ENCODE measurements at places on chromosomes 6 and 20.

- DNase-seq: no peak
Measured at GRCh38 chr6:127030836-127031235, 87.6 kb upstream of the RSPO3 start.

DNA sequence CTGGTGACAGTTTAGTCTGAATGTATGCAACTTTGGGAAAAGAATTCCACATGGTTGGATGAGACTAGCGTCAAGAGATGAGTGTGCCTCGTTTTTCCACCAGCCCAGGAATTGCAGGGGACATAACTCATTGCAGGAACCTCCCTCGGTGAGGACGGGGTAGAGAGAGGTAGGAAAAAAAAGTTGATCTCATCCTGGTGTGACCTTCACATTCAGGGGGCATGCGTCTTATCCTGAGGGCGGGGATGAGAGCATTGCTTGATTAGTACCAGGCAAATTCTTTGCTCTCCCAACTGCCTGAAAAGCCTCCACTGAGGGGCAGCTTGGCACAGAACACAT is 11.8 kb downstream of the TLDC2 start:
- DNase-seq: no peak

DNA sequence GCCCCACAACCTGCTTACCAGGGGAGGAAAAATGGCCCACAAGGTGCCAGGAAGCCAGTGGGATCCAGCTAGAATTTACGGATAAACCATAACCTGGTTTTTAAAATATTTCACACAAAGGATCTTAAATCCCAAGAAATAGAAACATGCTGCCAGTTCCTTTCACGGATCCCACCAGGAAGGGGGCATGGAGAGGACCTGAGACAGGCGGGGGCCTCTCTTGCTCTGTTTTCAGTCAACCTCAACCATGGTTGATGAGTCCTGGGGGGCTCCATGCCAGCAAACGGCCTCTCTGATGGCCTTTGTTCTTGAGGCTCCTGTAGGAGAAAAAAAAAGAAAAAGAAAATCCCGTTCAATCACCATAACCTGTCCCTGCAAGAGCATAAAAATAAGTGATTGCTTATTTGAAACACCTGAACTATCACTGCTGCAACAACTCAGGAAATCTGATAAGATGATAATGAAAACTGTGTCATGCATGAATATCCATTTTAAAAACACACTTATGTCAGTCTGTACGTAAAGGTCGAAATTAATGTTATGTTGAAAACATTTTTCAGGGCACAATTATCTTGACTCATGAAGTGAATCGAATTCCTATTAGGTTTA is 125.8 kb upstream of the CST7 start:
- no peak for DNase-seq

DNA sequence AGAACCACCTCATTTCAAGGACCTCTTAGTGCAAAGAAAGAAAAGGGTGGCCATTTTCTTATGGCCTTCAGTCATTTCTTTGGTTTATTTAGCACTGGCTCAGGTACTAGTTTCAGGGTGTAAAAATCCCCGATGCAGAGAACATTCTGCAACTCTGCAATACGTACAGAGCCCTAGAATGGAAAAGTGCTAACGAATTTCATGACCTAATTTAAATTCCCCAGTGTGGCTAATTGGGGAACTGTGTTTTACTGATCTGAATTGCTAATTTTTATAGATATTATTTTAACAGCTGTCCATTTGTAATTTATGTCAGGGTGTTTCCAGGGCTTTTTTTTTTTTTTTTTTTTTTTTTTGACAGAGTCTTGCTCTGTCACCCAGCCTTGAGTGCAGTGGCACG is 160.7 kb downstream of the UST start:
- DNase-seq: no peak

DNA sequence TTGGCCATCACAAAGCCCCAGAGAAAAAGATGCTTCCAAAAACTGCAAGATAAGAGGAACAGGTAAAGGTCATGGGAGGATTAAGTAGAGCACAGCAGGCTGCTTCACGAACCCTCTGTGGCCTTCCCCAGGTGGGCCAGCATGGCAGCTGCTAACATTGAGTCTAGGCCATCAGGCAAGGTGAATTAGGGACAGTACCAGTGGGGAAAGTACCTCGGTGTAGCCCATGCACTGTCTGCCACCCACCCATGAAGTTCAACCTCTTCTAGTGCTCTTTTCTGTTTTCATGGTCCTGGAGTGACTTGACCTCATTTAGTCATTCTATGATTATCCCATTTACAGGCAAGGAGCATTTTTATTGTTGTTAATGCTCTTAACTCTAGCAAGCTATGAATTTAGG is 108.6 kb upstream of the DUSP22 start:
- no peak for DNase-seq

- no peak for DNase-seq
Measured at GRCh38 chr20:58763076-58763475, 70.5 kb downstream of the NPEPL1 start.

- DNase-seq: no peak
Measured at GRCh38 chr6:119027465-119027864, 51.0 kb downstream of the FAM184A start.

GRCh38 chr20:46255440-46256104 is 52.7 kb downstream of the CDH22 start:
- no peak for DNase-seq

GRCh38 chr6:15368873-15369272 is 123.0 kb downstream of the JARID2 start:
- DNase-seq: no peak

DNA sequence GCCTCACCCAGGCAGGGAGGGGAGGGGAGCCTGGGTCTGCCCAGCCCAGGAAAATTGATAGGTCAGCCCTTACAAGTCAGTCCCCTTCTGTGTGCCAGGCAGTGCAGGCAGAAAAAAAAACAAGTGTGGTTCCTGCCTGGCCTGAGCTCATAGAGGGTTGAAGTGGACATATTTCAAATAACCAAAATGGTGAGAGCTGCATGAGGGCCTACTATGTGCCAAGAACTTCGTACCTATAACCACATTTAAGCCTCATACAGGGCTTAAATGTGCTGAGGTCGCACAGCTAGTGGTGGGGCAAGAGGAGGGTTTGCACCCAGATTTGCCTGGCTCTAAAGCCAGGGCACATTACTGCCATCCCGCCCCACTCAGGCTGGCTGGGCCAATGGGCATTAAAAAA is 6.9 kb upstream of the NOL4L start:
- DNase-seq: no peak

- no peak for DNase-seq
Measured at GRCh38 chr6:169213814-169214520, 39.7 kb downstream of the THBS2 start.

DNA sequence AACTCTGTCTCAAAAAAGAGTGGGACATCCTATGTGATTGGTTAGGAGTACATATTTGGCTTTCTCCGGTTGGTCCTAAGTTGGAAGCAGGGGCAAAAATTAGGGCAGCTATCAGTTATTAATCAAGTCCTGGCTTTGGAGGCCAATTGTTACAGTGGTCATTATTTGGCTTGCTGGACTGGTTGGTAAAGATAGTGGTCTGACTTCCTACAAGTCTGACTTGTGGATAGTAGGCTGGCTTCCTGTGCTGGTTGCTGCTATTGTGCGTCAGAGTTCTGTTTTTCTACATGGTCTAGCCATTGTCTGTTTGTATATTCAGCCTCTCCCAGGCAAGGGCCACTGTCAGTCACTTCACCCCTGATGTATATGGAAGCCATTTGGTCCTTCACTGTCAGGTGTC is 7.0 kb downstream of the ACOT8 start:
- DNase-seq: no peak

GRCh38 chr6:150036081-150036480 is 10.7 kb upstream of the RAET1L start:
- DNase-seq: no peak

GRCh38 chr6:152701081-152701862 is 3.6 kb downstream of the MYCT1 start:
- no peak for DNase-seq

GRCh38 chr6:85015396-85015990 is 251.1 kb upstream of the TBX18 start:
- no peak for DNase-seq

DNA sequence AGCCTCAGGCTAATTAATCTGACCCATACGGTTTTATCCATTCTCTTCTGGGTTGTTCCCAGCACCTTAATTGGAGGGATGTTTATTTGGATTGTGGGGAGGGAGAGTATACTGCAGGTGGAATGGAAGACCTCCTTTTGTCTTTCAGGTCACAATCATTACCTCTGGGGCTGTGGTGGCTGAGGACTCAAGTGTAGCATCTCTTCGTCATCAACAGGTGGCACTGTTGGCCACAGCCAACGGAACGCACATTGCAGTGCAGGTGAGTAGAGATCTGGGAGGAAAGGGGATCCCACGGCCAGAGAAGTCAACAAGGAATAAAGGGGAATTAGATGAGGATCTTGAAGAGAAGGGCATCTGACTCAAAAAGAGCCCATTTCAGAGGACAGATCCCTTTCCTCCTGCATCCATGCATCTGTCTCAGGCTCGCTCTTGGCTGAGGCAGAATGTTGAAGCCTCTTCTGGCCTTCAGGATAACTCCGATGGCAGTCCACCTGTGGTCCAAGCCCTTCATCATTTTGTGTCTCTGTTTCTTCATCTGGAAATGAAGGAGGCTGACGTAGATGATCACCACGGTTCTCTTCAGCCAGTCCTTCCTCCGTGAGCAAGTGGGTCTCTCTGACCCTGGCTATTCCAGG is 3.2 kb upstream of the DEF6 start:
- DNase-seq: no peak

DNA sequence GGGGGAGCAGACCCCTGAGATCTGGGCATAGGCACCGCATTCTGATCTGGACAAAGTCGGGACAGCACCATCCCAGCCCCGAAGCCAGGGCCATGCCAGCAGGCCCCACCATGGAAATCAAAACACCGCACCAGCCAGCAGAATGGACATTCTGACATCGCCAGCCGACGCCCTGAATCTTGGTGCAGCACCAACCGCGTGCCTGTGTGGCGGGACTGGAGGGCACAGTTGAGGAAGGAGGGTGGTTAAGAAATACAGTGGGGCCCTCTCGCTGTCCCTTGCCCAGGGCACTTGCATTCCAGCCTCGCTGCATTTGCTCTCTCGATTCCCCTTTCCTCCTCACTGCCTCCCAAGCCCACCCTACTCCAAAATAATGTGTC is 2.0 kb downstream of the NNAT start:
- DNase-seq: no peak

DNA sequence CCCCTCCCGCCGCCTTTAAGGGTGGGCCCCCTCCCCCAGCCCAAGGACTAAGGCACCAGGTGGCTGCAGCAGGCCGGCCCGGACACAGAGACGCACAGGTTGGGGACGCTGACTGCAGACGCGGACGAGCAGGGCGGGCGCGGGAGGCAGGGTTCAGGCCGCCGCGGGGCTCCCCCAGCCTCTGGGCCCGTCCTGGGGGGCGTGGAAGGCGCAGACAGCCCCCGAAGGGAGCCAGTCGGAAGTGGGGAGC is 9.3 kb downstream of the DUSP15 start:
- no peak for DNase-seq

DNA sequence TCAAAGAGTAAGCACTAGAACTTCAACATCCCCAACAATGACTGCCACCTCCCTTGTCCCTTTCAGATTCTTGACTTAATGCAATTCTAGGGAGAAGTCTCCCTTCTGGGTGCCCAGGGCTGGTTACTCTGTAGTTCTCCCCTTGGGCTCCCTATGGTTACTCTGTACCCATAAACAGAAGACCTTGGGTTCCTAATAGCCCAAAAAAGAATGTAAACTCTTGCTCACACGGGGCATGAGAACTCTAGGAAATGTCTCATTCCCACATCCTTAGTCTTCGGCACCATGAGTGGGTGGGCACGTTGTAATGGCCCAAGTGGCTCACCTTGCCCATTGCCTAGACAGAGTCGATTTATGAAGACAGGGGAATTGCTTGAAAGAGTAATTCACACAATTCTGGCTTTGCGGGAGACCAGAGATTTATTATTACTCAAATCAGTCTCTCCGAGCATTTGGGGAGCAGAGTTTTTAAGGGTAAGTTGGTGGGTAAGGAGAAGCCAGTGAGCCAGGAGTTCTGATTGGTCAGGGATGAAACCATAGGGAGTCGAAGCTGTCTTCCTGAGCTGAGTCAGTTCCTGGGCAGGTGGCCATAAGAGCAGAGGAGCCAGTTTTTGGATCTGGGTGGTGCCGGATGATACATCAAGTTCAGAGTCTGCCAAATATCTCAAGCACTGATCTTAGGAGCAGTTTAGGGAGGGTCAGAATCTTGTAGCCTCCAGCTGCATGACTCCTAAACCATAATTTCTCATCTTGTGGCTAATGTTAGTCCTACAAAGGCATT is 61.2 kb upstream of the SIRPG start:
- no peak for DNase-seq

- no peak for DNase-seq
Measured at GRCh38 chr6:147950623-147950987, 392.0 kb upstream of the SASH1 start.

DNA sequence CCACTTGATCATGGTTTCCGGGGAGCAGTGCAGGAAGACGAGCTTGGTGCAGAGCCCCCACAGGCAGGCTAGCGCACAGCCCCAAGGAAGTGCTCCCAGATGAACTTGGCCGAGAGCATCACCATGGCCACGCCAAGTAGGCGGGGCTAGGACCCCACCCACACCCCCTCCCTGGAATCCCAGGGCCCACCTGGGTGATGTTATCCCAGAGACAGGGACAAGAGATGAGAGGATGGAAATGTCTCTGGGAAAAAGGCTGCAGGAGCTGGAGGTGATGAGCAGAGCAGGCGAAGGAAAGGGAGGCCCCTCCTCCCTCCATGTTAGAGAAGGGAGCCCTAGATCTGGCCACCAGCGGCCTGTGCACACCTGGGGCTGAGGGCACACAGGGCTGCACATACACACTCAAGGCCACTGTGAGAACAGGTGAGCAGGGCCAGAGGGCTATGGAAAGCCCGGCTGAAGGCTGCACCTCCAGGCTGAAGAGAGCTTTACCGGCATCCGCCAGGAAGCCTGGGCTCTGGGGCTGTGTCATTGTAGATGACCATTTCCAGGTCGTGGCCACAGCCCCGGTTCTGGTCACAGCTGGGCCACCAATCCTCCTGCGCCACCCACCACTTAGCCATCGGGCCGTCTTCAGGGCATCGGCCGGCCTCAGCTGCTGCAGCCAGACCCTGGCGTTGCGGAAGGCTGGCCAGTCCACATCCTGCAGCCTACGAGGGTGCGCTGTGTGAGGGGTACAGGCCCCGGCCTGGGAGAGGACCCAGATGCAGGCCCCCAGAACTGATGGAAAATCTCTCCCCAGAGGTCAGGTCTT is 24.9 kb downstream of the NPEPL1 start:
- no peak for DNase-seq

DNA sequence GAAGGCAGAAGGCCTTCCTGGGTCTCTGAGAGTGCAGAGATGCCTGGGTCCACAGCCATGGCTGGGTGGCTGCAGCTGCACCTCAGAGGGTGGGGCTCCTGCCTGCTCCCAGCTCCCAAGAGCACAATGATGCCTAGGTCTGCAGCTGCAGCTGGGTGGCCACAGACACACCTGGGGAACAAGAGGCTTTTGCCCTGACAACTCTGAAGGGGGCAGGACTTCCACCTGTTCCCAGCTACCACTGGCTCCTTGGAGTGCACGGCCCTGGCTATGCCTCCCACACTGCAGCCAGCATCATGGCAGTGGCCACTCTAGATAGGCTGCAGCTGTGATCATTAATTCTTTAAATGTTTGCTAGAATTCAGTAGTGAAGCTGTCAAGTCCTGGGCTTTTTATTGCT is 511.3 kb downstream of the ADGRB3 start:
- no peak for DNase-seq

- no peak for DNase-seq
Measured at GRCh38 chr6:137412562-137412961, 81.6 kb downstream of the OLIG3 start.
